Activated CD8-positive, alpha-beta T cell treated with anti-CD3 and anti-CD28 coated beads, Interleukin-2, amount 10 ng/mL, durations not matched to agents 7 days and 5 days (primary cell): ENCODE measurements at places on chromosomes 6 and 20.

DNA sequence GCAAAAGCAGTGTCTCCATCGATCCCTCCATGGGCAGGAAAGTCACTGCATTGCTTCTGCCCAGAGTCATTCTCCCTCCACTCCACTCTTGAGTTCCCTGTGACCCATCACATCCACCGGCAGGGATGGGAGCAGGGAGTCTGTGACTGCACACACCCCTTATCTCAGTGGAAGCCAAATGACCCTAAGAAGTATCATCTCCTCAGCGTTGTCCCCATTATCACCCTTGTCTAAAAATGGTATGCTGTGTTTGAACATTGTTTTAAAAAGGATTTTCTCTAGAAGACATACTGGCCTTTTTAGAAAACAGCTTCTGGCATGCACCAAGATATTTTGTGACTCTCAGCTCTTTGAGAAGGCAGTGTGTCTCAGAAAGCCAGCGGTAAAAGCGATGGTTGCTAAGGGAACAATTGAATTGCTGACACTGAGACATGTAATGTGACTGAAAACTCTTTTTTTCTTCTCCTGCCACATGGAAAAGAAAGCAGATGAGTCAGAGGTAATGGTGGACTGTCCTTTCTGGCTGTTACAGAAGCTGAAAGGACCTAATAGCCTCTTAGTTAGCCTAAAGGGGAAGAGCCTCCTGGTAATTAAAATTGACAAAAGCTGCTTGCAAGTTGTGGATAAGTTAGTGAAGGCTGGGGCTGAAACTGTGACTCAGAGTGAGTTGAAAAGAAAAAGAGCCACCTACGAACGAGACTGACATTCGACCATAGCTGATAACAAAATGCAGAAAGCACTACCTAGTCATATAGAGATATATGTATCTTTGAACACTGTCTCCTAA lies 120.5 kb downstream of the MAP3K7 start:
- peak overlapping the region; percentile 71 for H3K27ac ChIP-seq
- H3K4me3 ChIP-seq = peak overlapping the region; percentile 13
- no peaks in the 10 kb centered on the region for H3K36me3 ChIP-seq
- H3K4me1 ChIP-seq = peaks cover 88% of the 10 kb centered on the region

GRCh38 chr6:41937861-41938574 lies 3.6 kb downstream of the CCND3 start:
- H3K36me3 ChIP-seq = peaks cover 80% of the 10 kb centered on the region
- H3K27me3 ChIP-seq = no peaks in the 10 kb centered on the region
- H3K4me3 ChIP-seq = peak overlapping the region; percentile 99

DNA sequence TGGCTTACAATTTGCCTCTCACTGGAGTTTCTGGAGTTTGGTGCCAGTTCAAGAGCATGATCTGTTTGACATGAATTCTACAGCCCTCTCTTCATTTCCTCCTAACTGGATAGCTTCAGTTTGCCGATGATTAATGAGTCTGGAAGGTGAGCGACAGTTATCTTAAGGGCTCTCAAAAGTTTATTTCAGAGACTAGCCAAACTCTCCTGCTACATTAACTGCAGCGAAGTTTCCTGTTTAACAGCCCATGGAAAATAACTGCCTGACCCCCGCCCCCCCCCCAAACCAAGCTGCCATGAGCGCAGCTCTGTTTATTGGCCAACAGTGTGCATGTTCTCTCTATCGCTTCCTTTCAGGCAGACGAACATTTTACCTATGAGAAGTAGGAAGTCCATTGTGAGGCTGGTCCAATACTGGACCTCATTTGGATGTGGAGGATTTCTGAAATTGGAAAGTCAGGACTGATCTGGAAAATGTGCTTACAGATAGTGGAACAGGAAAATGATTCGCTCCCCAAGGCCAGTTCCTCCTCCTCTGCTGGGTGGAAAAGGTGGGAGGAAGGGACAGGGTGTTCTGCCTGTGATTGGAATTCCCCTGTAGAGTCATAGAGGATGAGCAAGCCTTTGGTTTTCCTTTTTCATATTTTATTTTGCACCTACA lies 522.2 kb upstream of the JAG1 start:
- no peaks in the 10 kb centered on the region for H3K27me3 ChIP-seq
- H3K27ac ChIP-seq = no peak overlapping the region
- no peaks in the 10 kb centered on the region for H3K4me1 ChIP-seq
- H3K36me3 ChIP-seq = no peaks in the 10 kb centered on the region

DNA sequence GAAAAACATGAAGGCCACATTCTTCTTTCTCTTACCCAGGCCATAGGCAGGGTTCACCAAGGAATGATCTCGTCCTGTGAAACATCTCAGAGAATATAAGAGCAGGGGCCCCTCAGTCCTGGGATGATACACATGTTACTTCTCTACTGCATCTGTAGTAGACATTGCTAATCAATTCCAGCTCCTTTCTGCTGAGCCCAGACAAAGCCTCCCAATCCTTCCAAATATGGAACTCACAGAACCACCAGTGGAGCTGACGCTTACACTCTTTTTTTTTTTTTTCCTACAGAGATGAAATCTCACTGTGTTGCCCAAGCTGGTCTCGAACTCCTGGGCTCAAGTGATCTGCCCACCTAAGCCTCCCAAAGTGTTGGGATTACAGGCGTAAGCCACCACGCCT lies 9.1 kb downstream of the SNTA1 start:
- H3K27ac ChIP-seq = no peak overlapping the region
- H3K4me3 ChIP-seq = no peak overlapping the region
- H3K4me1 ChIP-seq = no peaks in the 10 kb centered on the region

GRCh38 chr6:13294499-13295069 lies 33.8 kb downstream of the TBC1D7 start:
- peaks cover 36% of the 10 kb centered on the region for H3K36me3 ChIP-seq
- no peak overlapping the region for H3K4me3 ChIP-seq
- DNase-seq = no peak
- H3K27me3 ChIP-seq = no peaks in the 10 kb centered on the region

GRCh38 chr20:46694484-46694883 lies 5.2 kb upstream of the TP53RK start:
- H3K27me3 ChIP-seq = no peaks in the 10 kb centered on the region
- no peak for DNase-seq
- H3K4me1 ChIP-seq = peaks cover 16% of the 10 kb centered on the region
- H3K36me3 ChIP-seq = no peaks in the 10 kb centered on the region
- H3K27ac ChIP-seq = no peak overlapping the region
- H3K4me3 ChIP-seq = no peak overlapping the region

- DNase-seq = no peak
- H3K27ac ChIP-seq = no peak overlapping the region
- no peaks in the 10 kb centered on the region for H3K27me3 ChIP-seq
- no peaks in the 10 kb centered on the region for H3K4me1 ChIP-seq
- no peaks in the 10 kb centered on the region for H3K36me3 ChIP-seq
- H3K4me3 ChIP-seq = no peak overlapping the region
These were observed 9.9 kb downstream of the PROCR start for GRCh38 chr20:35181731-35182130.

DNA sequence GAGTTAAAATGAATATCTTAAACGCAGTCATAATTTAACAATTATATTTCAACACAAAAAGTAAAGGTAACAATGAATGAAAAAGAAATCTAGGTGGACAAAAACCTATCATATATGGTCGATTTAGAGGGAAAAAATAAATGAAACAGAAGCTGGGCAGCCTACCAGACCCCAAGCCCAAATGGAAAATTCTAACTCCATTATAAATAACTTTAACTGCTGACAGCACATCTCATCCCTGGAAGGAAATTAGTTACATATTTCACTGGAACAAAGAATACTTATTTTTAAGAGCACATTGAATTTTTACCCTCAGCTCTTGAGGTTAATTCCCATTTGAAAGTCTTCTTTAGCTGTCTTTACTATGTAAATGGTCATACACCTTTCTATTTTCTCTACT lies 39.1 kb downstream of the COL12A1 start:
- H3K27ac ChIP-seq = no peak overlapping the region
- no peak overlapping the region for H3K4me3 ChIP-seq
- no peaks in the 10 kb centered on the region for H3K27me3 ChIP-seq

GRCh38 chr20:62805155-62805710 lies 598 bp downstream of the OGFR start:
- peaks cover 26% of the 10 kb centered on the region for H3K36me3 ChIP-seq
- no peaks in the 10 kb centered on the region for H3K27me3 ChIP-seq
- H3K4me3 ChIP-seq = peak overlapping the region; percentile 82
- no peak for DNase-seq
- H3K4me1 ChIP-seq = peaks cover 35% of the 10 kb centered on the region

DNA sequence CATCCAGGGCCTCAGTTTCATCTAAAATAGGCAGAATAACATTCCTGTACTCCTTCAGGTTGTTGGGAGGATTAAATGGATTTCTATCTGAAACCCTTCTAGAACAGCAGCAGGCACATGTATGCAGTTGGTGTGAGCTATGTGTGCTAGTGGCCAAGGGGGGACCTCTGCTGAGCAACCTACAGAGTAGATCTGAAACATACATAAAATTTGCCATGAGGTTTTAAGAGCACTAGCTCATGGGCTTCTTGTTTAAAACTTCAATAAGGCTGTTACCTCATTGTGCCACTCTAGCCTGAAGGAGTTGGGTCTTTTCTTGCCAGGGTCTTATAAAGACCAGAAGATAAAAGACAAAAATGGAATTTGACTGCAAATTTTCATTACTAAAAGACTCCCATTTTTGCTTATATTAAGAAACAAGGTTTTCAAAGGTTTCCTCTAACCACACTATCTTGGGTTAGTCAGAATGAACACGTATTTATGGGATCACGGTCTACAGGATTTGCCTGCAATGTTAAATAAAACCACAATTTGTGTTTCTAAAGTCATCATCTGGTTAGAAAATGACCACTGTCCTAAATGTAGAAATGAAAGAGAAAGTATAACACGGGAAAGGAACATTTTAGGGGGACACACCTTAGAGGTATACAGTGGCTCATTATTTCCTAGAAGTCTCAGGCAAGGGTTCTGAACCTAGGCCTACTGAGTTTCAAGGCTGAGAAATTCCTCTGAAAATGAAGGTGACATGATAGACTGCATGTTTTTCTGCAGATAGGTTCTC lies 144.9 kb upstream of the OLIG3 start:
- no peak for DNase-seq
- no peaks in the 10 kb centered on the region for H3K36me3 ChIP-seq
- H3K27me3 ChIP-seq = peaks cover 10% of the 10 kb centered on the region
- H3K4me3 ChIP-seq = peak overlapping the region; percentile 55
- H3K27ac ChIP-seq = peak overlapping the region; percentile 73
- peaks cover 19% of the 10 kb centered on the region for H3K4me1 ChIP-seq

DNA sequence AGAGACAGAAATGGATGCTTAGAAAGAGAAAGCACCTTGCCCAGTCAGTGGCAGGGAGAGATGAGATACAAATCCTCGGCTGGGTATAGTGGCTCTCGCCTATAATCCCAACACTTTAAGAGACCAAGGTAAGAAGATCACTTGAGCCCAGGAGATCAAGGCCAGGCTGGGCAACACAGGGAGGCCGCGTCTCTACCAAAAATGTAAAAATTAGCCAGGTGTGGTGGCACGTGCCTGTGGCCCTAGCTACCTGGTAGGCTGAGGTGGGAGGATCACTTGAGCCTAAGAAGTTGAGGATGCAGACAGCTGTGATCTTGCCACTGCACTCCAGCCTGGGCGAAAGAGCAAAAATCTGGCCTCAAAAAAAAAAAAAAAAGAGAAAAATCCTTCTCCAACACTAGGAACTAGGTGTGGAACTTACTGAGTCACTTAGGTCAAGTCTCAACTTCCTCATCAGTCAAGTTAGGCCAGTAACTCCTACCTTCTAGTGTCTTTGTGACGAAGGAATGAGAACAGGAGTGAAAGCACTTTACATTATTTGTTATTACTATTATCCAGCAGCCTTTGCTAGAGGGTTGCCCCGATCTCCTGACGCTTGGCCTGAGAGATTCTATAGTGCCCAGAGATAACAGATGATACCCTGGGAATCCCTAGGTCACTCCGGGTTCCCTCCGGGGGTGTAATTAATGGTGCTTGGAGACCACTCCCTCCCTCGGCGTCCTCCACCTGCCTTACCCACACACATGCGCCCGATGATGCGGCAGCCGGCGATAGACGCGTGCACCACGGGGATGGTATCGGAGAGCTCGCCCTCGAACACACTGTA lies 918 bp downstream of the EIF6 start:
- H3K4me1 ChIP-seq = peaks cover 35% of the 10 kb centered on the region
- peak overlapping the region; percentile 85 for H3K4me3 ChIP-seq
- no peaks in the 10 kb centered on the region for H3K27me3 ChIP-seq
- DNase-seq = no peak
- peaks cover 31% of the 10 kb centered on the region for H3K36me3 ChIP-seq

GRCh38 chr20:8875586-8875985 lies 193.3 kb upstream of the PLCB4 start:
- H3K4me1 ChIP-seq = no peaks in the 10 kb centered on the region
- no peak overlapping the region for H3K27ac ChIP-seq
- no peaks in the 10 kb centered on the region for H3K36me3 ChIP-seq
- no peak overlapping the region for H3K4me3 ChIP-seq
- DNase-seq = no peak

DNA sequence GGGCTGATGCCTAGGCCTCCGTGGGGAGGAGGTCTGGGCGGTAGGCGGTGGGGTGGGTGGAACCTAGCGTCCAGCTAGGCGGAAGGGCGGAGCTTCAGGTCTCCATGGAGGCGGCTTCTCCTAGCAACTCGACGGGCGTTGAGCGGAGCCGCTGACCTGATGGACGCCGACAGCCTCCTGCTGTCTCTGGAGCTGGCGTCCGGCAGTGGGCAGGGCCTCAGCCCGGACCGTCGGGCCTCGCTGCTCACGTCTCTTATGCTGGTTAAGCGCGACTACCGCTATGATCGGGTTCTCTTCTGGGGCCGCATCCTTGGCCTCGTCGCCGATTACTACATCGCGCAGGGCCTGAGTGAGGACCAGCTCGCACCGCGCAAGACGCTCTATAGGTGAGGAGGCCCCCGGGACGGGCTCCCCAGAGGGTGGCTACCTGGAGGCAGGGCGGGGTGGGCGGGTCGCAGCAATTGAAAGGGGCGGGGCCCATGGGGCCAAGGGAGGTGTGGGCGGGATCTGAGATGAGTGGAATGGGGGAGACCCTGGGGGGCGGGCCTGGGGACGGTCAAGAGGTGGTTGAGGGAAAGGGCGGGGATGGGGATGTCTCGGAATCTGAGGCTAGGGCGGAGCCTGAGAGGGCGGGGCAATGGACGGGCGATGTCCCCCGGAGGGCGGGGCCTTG lies at the start of gene RSPH9:
TSS of gene RSPH9 (plus strand) at position 97 of the 673 bp plus-strand sequence. CDS start at position 160, 63 bp downstream.
- peak within 1 kb of the TSS; percentile 60 for H3K4me3 ChIP-seq
- peak; percentile 72 for DNase-seq
- H3K4me1 ChIP-seq = peaks cover 23% of the 10 kb centered on the region

- no peaks in the 10 kb centered on the region for H3K4me1 ChIP-seq
- no peak for DNase-seq
- H3K36me3 ChIP-seq = no peaks in the 10 kb centered on the region
These were observed 77.5 kb downstream of the TXNDC5 start for GRCh38 chr6:7832904-7833750.

GRCh38 chr6:140660295-140660694 lies 1285.8 kb upstream of the CITED2 start:
- H3K4me3 ChIP-seq = no peak overlapping the region
- no peaks in the 10 kb centered on the region for H3K4me1 ChIP-seq
- H3K27me3 ChIP-seq = no peaks in the 10 kb centered on the region
- no peak overlapping the region for H3K27ac ChIP-seq
- DNase-seq = no peak
